ENCODE measurements at places on chromosomes 7 and 10. TPM values are rescaled to one million over a fixed set of nuclear protein-coding genes. Genes with fewer than 3 reads are reported as not detected.

GRCh38 chr7:67311901-67312300, 315.3 kb downstream of the TYW1 start:
- DNase-seq: no peak

DNA sequence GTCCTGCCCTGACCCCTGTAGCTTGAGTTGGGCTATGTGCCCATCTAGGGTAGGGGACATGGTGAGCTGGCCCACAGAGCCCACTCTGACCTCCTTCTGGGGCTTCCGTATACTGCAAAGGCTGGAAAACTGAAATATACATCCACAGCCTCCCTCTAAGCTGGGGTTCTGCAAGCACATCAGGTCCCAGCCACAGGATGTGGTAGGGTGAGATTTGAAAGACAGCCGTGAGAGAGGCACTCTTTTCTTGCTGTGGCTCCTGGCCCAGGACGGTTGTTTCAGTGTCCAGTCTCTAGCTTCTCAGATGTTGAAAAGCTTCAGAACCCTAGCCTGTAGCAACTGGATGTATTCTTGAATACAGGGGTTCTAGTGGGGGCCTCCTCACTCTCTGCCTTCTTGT, 60.1 kb upstream of the ADRB1 start:
- DNase-seq: no peak

- no peak for DNase-seq
Observed at GRCh38 chr10:29553544-29554250, 81.1 kb downstream of the SVIL start.

DNA sequence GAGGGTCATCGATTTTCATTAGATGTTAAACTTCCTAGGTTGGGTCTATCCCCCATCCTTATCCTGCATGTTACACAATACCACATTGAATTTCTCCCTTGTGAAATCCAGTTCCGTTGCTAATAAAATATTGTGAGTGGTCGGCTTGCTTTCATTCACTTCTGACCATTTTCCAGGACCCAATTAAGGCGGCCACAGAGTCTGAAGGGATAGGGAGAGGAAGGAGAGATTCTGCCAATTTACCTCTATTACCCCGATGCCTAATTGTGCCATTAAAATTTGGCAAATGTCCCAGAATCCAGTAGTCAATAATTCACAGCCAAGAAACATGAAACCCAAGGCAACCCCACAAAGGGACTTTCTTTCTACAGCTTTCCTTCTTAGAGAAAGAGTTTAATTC, 129.9 kb downstream of the IPMK start:
- no peak for DNase-seq

DNA sequence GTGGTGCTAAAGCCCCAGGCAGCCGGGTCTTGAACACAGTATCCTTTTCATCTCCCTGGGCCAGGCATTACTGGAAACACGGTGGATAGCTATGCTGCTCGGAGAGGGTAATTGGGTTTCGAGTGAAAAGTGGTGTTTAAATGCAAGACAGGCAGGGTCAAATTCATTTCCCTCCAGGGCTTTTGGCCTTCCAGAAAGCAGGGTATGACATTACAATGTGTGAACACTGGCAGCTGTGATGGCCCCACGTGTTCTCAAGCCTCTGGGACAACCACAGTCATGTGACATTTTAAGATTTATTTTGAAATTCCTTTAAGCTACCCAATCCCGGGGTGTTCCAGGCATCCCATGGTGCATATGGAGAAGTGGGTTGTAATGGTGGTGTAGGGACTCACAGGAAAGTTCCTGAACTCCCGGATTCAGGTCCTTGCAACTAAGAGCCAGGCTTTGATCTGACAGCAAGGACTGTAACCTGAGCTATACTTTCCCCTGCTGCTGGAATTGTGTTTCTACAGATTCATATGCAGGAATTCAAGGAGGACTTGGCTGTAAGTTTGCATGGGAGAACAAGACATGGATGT, 46.8 kb downstream of the INSYN2A start:
- no peak for DNase-seq

DNA sequence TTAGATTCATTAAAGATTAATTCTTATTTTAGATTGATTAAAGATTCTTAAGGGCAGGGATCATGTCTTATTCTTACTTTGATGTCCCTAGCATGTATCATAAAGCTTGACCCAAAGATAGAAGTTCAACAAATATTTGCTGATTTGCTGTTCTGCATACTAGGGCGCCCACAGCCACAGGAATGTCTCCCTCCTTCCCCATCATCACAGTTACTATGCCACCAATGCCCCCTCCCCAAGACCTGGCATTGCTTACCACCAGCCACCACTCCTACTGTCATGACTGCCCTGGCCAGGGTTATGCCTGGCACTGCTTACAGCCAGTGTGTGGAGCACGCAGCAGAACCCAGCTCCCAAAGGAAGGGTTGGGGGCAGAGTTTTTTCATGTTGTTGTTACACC, 86.7 kb upstream of the AGK start:
- no peak for DNase-seq

DNA sequence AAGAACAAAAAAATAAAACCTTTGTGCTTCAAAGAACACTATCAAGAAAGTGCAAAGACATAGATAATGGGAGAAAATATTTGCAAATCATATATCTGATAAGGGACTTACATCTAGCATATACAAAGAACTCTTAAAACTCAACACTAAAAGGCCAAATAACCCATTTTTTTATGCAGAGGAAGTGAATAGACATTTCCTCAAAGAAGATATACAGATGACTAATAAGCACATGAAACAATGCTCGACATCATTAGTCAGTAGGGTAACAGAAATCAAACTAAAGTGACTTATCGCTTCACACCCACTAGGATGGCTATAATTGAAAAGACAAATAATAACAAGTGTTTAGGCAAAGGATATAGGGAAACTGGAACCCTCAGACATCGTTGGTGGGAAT, 78.0 kb downstream of the MALSU1 start:
- DNase-seq: no peak

LIPN gene
- 1.6 TPM for total RNA-seq

ERVW-1 gene
- not detected for total RNA-seq

- DNase-seq: no peak
Observed at GRCh38 chr7:115227473-115228235, 305.8 kb downstream of the MDFIC start.

CDNF gene
- 1.3 TPM for total RNA-seq

- DNase-seq: no peak
Observed at GRCh38 chr10:123965973-123966895, 74.6 kb upstream of the CPXM2 start.

- no peak for DNase-seq
Observed at GRCh38 chr10:87750817-87751216, 67.2 kb downstream of the ATAD1 start.

SPDYE1 gene
- not detected for total RNA-seq

DNA sequence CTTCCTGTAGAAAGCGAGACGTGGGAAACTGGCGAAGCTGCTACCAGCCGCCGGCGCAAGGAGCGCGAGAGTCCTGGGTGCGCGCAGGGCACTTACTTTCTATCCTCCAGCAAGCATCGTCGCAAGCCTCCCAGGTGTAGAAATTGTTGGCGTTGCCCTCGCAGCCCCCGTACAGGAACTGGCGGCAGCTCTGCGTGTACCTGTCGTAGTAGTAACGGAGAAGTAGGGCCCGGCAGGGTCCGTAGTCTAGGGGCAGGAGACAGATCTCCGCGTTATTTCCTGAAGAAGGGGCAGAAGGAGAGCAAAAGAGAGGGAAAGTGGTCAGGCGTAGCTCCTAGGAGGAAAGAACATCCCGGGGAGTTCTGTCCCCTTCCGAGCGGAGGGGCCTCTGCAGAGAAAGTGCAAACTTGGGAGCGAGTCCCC, 501 bp downstream of the TFPI2 start:
- peak; percentile 43 for DNase-seq

- DNase-seq: no peak
Observed at GRCh38 chr10:73956476-73957359, 41.2 kb upstream of the VCL start.

DNA sequence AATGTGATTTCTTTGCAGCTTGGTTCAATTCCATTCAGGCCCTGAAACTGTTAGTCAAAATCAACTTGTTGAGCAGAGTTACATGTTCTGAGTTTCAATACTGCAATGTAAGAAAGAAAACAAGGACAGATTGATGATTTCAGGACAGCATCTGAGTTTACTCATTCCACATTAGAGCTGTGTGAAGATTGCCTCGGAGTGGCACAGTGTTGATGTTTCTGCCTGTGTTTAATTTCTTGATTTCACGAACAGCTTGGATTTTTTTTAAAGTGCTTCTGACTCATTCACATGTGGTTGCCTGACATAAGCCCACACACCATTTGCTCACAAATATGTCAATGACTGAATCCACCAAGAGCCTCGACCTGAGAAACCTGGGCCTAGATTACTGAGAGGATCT, 101.2 kb upstream of the PARD3 start:
- no peak for DNase-seq

GRCh38 chr7:67487316-67487715, 490.7 kb downstream of the TYW1 start:
- DNase-seq: no peak

GRCh38 chr7:37364856-37365255, 83.8 kb downstream of the ELMO1 start:
- DNase-seq: no peak

Measured in lower lobe of right lung (tissue), 2 donors.